ENCODE measurements at places on chromosomes 1 and 21.

DNA sequence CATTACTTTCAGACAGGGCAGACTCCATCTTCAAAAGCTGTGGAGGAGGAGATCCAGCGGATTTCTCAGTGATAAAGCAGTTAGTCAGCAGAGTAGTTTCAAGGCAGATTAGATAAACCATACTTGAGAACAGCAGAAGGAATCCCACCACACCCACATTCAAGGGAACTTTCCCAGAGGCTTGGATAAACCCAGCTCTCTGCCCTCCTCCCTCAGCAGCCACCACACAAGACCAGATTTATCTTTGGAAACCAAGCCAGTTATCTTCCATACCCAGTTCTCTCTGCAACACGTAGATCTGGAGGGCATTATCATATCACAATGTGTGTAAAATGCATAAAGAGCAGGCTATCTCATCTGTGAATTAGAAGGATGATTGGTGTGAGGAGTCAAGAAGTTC lies 40.2 kb downstream of the GFI1 start:
- DNase-seq, result no peak

GRCh38 chr1:2284932-2285331 lies 56.8 kb downstream of the SKI start:
- DNase-seq, result no peak

- DNase-seq, result no peak
Observed at GRCh38 chr1:70840260-70840953, 207.2 kb downstream of the PTGER3 start.

DNA sequence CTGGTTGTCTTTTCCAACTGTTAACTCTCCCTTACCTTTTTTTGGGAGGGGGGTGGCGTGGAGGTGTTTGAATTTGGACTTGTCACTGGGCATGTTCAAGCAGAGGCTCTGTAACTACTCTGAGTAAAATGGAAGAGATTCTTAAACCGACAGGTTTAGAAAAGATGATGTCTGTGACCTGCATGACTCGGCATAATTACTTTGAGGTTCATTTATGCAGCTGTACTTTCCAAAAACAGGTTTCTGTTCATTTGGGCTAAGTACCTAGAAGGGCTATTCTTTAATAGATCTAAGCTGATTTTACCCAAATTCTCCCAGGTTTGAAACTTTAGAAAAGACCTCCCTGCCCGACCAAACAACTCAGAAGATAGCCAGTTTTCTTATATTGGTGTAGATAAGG lies 80.3 kb downstream of the SLC35A3 start:
- DNase-seq, result no peak

- DNase-seq, result no peak
Observed at GRCh38 chr1:74502858-74503257, 9.6 kb downstream of the LRRC53 start.

- no peak for DNase-seq
Observed at GRCh38 chr1:29333008-29333407, 96.7 kb downstream of the PTPRU start.

DNA sequence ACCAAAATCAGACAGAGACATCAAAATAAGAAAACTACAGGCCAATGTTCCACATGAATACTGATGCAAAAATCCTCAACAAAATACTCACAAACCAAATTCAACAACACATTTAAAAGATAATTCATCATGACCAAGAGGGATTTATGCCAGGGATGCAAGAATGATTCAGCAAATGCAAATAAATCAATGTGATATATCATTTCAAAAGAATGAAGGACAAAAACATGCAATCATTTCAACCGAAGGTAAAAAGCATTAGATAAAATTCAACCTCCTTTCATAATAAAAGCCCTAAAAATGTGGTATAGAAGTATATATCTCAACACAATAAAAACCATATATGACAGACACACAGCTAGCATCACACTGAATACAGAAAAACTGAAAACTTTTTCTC lies 81.5 kb upstream of the LYPLAL1 start:
- DNase-seq, result no peak

- no peak for DNase-seq
Observed at GRCh38 chr1:235601104-235601503, 48.5 kb downstream of the GNG4 start.

- no peak for DNase-seq
Observed at GRCh38 chr1:41394369-41394744, 33.1 kb downstream of the FOXO6 start.

DNA sequence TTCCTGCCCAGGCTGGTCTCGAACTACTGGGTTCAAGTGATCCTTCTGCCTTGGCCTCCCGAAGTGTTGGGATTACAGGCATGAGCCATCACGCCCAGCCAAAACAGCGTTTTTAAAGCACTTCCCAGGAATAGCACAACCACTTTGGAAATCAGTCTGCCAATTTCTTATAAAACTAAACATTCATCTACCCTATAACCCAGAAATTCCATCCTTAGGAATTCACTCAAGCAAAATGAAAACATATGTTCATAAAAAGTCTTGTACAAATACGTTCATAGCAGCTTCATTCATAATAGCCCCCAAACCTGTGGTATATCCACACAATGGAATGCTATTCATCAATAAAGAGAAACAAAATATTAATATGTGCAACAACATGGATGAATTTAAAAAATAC lies 36.1 kb downstream of the PHC2 start:
- no peak for DNase-seq

DNA sequence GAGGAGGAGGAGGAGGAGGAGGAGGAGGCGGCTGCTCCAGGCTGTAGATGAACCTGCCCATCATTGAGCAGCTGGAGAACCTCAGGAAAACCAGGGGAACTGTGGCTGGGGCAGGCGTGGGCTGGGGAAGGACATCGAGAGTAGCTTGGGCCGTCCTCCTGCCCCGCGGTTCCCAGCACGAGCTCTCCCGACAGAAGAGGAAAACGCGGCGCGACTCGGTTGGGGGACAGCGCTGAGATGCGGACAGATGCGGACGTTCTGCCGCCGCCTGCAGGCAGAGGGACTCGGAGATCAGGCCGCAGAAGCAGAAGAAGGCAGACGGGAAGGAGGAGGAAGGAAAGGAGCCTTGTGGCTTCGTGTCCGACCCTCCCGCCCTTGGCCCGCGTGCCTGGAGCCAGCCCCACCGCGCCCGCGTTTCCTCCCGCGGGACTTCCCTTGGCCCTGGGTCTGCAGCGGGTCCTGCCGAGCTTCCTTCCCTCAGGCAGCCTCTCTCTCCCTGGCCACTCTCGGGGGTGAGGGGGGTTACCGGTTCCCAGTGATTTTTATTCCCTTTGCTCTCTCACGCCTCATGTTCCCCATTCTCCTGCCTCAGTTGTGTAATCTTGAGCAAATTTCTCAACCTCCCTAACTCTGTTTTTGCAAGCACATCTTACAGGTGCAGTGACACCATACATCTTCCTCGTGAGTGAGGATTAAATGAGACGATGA lies 1.7 kb upstream of the TNFRSF9 start:
- peak; percentile 80 for DNase-seq

GRCh38 chr1:41009466-41009865 lies 12.1 kb downstream of the SLFNL1 start:
- no peak for DNase-seq

DNA sequence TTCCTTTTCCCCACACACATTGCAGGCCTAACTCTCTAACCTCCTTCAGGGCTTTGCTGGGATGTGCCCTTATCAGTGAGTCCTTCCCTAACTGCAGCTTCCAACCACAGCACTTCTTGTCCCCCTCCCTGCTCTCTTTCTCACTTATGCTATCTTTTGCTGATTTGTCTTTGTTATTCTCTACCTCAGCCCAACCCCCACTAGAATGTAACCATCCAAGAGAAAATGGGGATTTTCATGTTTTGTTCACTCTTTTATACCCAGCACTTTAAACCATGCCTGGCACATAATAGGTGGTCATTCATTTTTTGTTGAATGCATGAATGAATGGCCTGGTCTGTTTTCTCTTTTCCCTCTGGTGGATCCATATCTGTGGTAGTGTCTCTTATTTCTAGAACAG lies 243.5 kb downstream of the KAZN start:
- no peak for DNase-seq

- DNase-seq, result no peak
Observed at GRCh38 chr1:206578068-206578977, 33.9 kb downstream of the EIF2D start.

- DNase-seq, result no peak
Observed at GRCh38 chr1:10685196-10685807, 111.1 kb downstream of the CASZ1 start.

DNA sequence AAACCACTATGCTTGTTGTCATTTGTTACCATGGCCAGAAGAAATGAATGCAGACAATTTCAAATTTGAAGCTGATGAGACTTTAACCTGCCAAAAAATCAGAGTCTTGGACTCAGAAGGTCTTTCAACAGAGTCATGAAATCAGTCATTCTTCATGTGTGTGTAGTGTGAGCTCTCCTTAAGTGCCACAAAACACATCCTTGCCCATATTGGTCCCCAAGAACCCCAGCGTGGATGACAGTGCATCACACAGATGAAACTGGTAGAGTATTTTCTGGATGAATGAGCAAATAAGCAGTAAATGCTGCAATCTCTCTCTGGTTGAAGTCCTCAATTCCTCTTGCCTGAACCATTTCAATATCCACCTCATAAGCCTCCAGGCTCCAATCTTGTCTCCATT lies 28.7 kb upstream of the ETS2 start:
- DNase-seq, result no peak

GRCh38 chr1:170318736-170319135 lies 173.0 kb downstream of the NTMT2 start:
- DNase-seq, result no peak

- DNase-seq, result no peak
Observed at GRCh38 chr1:4725416-4725815, 71.0 kb downstream of the AJAP1 start.

DNA sequence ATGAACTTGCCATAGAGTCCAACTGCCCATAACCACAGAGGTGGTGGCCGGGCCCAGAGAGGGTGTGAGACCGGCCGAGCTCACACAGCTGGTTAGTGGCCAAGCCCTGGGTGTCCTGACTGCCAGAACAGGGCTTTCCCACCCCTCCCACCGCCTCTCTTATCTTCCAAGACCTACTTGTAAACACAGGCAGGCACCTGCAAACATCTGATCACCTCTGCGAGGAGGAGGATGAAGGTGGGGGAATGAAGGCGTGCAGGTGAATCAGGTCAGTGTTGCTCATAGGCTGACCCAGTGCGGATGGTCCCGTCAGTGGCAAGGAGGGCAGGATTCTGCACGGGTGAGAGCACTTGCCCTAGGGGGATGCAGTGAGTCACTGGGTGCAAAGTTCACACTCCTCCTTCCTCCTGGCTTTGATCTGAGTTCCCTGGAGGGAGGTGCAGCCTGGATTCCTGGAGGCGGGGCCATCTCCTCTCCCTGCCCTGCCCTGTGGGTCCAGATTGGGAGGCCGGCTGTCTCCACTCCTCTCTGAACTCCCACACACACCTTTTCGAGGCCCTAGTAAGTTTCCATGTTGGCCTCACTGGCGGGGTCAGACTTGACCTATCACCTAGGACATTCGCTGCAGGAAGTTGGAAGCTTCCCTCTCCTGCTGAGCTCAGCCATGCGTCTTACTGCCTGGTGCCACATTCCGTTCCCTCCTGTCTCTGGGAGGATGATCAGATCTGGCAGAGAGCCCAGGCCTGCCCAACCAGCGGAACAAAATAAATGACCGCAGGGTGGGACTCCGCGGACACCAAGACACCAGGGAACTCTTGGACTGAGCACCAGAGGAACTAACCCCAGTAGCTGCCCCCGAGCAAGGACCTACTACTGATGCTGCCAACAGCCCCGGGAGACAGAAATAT lies 7.3 kb downstream of the UQCRHL start:
- DNase-seq, result peak; percentile 67

GRCh38 chr1:58264462-58264861 lies 282.1 kb downstream of the OMA1 start:
- no peak for DNase-seq

DNA sequence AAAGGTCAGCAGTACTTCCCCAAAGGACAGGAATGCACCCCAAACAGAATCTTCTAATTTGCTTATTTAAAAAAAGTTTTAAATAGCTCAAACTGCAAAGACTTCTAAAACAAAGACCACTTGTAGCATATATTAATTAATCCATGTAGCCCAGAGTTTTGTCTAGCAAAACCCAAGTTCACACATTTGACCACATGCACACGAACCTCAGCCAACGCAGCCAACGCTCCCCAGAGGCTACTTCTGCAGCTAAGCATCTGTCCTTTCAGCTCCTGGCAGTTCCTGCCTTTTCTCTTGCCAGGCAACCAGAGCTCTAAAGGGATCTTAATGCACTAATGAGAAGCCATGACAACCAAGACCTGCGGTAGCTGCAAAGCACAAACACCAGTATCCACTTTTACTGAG lies 89.6 kb downstream of the RERE start:
- no peak for DNase-seq

- DNase-seq, result no peak
Observed at GRCh38 chr1:26734501-26735058, 38.8 kb downstream of the ARID1A start.

GRCh38 chr1:160097151-160097910 lies 1.1 kb downstream of the IGSF8 start:
- DNase-seq, result no peak

GRCh38 chr1:247277191-247277590 lies 21.3 kb downstream of the VN1R5 start:
- DNase-seq, result no peak

DNA sequence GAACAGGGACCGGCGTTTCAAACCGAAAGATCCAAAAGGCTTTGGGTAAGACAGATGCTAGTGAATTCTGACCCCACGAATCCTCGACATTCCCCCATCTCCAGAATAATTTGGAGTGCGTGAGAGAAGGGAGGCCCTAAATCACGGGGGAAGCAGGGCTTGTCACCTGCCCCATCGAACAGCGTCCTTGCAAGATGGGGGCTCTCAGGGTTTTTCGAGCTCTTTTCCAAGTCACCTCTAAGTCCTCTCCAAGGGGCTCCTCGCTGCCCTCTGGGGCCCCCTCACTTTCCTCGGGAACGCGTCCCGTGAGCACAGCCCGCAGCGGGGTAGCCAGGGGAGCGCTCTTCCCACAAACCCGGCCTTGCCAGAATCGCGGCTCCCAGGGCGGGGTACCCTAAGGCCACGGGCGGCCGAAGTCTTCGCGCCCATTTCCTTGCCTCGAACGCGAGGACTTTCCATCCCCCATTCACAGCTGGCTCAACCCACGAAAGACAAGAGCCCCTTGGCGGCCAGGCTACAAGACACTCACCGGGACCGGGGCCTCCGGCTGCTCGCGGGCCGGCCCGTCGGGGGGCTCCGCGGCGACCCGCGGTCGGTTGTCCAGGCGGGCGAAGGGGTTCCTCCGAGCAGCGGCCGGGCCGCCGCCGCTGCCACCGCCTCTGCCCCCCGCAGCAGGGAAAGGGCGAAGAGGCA lies 546 bp downstream of the DONSON start:
- DNase-seq, result peak; percentile 70

- no peak for DNase-seq
Observed at GRCh38 chr1:161159913-161160243, 578 bp downstream of the USP21 start.

GRCh38 chr1:183989078-183989577 lies 48.4 kb downstream of the COLGALT2 start:
- DNase-seq, result no peak

DNA sequence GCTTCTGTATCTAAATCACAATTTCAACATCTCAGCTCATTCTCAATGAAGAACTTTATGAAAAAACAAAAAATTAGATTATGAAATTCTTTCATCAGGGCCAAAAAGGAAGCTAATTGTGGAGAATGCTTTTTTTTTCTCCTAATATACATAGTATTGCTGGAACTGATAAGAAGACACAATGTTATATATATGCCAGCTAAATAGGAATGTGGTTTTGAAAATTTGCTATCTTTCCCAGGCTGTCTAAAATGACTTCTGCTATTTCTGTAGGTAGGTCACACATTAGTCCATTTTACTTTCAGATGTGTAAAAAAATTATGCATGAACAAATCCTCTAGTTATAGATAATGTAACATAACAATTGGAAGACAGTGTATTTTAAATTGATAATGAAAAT lies 732.9 kb downstream of the RWDD3 start:
- DNase-seq, result no peak

GRCh38 chr1:179775009-179775408 lies 31.9 kb downstream of the FAM163A start:
- no peak for DNase-seq
